C1 segment of cervical spinal cord (tissue), 14 donors: ENCODE measurements at places on chromosomes 16 and 17.

GRCh38 chr17:79188048-79188447, 113.4 kb downstream of the ENGASE start:
- DNase-seq, result no peak

DNA sequence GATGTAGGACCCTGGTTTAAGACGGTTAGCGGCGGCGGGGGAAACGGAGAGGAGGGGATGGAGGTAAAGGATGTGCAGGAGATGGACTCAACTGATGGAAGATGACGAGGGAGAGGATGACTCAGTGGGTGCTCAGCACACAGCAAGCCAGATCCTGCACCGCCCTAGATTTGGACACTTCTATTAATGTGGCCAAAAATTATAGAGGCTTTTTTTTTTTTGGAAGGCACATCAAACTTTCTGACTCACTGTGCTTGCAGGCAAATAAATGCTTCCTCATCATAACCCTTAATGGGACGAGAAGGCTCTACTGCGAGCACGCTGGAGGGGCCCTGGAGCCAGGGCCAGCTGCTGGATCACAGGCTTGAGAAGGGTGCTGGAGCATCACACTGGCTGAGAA, 36.0 kb downstream of the RTN4RL1 start:
- no peak for DNase-seq

DNA sequence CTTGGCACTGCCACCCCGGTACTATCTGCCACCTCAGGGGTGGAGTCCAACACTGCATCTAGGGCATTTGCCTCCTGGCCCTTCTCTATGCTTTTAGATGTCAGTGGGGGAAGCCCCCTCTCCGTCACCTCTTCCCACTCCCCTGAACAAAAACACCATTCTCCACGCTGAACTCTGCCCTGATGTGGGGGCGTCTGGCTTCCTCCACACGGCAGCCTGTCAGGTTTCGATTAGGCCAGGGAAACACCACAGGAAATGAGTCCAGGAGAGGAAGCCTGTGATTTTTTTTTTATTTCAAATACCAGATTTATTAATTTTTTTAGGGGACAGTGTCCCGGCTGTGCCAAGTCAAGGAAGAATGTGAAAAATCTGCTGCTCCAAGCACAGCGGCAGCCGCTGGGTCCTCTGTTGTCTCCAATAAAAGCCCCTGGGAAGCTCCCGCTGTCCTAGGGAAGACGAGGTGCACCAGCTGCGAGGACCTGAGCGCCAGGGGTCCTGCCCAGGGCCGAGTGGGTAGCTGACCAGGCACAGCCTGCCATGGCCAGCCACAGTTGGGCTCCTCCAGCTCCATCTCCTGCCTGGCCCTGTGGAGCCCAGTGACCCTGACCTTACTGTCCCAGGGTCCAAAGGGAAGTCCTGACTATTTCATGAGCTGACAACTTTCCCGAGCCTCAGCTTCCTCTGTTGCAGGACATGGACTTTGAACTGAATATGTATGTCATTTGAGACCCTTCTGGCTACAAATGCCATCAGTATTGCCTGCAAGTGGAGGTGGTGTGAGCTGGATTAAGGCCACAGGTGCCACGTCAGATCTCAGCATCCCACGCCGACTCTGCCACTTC, 336.7 kb downstream of the FOXL1 start:
- no peak for DNase-seq

- DNase-seq, result no peak
Observed at GRCh38 chr16:50534556-50534955, 13.6 kb upstream of the NKD1 start.

DNA sequence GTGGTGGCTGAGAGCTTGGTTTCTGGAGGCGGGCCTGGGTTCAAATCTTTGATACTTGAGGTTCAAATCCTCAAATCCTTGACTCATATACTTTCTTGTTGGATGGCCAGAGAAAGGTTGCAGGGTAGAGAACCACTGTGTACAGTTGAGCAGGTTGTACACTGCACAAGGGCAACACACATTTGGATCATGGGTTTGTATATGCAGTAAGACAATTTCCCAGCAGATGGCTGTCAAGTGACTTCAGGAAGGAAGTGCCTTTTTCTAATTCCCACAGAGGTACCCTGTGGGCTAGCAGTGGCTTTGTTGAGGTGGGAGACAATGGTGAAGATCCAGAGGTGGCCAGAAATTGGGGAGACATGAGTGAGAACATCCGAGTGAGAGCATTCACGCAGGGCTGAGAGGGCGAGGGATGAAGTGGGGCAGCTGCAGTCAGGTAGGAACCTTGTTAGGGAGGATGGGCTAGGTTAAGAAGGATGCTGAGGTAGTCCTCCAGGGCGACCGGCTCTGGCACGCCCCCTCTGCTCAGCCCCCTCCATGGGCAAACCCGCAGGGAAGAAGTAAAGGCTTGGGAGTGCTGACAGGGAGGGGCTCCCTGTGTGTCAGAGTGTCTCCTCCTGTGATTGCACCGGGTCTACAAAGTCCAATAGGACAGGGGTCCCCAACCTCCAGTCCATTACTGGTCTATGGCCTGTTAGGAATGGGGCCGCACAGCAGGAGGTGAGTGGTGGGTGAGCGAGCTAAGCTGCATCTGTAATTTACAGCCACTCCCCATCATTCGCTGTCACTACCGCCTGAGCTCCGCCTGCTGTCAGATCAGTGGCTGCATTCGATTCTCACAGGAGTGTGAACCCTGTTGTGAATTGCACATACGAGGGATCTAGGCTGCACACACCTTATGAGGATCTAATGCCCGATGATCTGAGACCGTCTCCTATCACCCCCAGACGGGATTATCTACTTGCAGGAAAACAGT, 2.7 kb downstream of the C16orf89 start:
- no peak for DNase-seq

DNA sequence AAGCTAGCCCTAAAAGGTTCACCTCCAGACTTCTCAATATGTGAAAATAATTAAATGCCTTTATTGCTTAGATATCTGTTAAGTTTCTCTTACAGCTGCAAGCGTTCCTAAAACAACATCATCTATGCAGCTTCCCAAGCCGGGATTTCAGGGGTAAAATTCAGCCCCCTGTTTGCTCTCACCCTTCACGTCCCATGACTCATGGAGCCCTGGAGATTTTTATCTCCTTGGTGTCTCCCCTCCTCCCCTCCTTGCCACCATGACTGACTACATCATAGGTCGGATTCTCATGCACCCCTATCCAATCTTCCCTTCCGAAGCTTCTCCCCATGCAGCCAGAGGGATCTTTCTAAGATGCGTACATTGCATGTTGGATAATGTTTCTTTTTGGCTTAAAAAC, 21.0 kb upstream of the CACNG4 start:
- no peak for DNase-seq

GRCh38 chr17:499951-500461, 147.4 kb upstream of the RPH3AL start:
- no peak for DNase-seq

DNA sequence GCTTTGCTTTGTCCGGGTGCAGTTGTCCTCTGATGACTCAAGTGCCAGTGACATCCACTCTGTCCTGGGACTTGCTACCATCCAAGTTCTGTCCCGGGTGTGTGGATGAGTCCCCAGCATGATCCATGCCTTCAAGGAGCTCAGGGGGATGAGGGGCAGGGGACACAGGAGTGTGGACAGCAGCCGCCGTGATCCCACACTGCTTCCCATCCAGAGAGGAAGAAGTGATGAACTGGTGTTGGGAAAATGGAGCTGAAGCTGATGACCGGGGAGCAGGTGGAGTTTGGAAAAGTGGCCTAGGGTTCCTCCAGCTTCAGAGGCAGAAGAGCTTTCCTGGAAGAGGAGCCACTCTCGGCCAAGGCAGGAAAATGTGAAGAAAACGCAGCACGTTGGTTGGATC, 249.6 kb upstream of the TNRC6C start:
- DNase-seq, result no peak

DNA sequence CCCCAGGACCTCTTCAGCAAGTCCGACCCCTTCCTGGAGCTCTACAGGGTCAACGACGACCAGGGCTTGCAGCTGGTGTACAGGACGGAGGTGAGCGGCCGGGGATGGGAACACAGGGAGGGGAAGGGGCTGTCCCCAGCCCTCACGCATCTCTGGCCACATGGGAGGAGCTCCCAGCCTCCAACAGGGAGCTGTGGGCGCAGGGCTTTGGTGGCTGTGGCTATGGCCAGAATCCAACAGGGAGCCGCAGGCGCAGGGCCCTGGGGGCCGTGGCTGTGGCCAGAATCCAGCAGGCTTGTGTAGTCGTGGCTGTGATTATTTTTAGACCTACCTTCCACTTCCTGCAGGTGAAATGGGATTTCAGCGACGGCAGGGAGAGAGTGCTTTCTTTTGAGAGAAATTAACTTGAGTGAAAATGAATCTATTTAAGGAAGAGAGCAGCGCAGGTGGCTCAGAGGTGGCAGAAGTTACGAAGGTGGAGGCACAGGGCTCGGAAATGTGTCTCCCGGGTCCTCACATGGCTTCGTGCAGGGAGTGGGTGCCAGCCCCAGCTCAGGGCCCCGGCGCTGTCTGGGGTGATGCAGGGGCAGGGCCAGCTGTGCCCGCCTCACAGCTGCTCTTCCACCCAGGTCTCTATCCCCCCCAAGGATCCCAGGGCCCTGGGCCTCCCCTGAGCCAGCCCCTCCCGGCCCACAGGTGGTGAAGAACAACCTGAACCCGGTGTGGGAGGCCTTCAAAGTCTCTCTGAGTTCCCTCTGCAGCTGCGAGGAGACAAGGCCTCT, 9.4 kb downstream of the CPNE7 start:
- DNase-seq, result no peak

DNA sequence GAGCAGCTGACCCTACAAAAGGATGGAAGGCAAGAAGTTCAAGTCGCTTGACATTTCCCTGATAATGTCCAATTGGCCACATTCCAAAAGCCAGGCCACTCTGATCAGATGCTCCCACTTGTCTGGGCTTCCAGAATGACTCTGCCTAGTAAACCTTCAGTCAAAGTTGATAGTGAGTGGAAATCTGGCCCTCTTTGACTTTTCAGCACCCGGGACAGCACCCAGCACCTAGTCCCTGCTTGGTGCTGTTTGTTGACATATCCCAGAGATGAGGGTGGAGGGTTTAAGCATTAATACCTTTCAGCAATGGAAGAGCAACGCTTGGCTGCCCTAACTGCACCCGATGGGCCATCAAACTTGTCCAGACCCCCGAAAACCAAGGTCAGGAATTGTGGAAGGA, 131.3 kb downstream of the AIPL1 start:
- DNase-seq, result no peak

- no peak for DNase-seq
Observed at GRCh38 chr17:7237266-7237760, 1.9 kb downstream of the PHF23 start.

- DNase-seq, result no peak
Observed at GRCh38 chr17:77491921-77492445, 351.2 kb downstream of the SEC14L1 start.

DNA sequence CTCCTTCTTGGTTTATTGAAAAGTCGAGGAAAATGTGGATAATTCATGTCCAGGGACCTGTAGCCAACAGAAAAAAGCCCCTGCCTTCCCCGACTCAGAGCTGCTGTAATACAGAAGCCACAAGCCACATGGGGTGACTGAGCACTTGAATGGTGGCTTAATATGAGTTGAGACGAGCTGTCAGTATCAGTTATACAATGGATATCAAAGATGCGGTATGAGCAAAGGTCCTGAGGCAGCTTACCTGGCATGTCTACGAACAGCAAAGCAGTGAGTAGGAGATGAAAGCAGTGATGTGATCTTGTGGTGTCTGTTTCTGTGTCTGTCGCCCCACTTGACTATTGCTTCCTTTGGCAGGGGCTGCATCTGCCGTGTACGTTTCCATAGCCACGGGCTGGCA, 12.2 kb upstream of the RMI2 start:
- no peak for DNase-seq
